AG20443 (cell line): ENCODE measurements at places on chromosomes 7 and 10.

- DNase-seq, result no peak
Observed at GRCh38 chr7:78254726-78255055, 456.1 kb downstream of the PHTF2 start.

DNA sequence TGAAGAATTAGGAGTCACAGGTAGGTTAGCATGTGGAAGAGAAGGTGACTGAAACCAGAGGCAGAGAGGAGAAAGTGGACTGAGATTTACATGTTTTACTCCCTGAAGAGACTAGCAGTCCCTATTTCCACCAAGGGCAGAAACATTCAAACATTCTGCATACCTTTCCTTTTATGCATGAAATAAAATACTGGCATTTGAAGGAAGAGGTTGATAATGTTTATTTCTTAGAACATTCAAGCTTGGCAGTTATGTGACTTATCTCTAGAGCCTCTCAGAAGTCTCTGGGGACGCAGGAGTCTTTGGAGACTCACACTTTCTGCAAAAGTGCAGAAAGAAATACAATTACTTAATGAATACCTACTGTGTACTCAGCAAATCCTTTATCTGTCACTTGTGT lies 507.1 kb upstream of the C7orf33 start:
- DNase-seq, result peak; percentile 9

DNA sequence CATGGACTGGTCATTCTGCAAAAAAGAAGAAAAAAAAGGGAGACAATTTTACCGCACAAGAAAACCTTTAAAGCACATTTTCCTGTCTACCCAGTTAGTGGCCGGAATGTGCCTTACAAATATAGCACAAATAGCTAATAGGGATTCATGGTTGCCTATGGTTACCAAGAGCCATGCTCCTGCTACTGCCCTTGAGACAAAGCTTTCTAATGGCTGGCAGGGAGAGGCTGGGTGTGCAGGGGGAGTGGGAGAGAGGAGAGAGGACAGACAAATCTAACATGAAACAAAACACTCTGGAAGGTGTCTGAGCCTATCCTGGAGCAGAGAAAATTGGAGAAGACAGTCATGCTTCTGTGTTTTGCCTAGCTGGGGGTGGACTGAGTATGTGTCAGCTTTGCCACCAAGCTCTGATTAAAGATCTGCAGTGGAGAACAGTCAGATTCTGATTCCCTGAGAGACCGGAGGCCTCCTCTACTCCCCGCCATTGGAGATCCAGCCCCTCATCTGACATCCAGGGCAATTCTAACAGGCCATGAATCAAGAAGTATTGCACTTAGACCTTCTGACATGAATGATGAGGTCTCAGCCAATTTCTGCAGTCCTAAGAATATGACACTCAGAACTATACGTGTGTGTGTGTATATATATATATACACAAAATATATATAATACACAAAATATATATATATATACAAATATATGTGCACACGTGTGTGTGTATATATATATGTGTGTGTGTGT lies 80.2 kb downstream of the PRTFDC1 start:
- no peak for DNase-seq

DNA sequence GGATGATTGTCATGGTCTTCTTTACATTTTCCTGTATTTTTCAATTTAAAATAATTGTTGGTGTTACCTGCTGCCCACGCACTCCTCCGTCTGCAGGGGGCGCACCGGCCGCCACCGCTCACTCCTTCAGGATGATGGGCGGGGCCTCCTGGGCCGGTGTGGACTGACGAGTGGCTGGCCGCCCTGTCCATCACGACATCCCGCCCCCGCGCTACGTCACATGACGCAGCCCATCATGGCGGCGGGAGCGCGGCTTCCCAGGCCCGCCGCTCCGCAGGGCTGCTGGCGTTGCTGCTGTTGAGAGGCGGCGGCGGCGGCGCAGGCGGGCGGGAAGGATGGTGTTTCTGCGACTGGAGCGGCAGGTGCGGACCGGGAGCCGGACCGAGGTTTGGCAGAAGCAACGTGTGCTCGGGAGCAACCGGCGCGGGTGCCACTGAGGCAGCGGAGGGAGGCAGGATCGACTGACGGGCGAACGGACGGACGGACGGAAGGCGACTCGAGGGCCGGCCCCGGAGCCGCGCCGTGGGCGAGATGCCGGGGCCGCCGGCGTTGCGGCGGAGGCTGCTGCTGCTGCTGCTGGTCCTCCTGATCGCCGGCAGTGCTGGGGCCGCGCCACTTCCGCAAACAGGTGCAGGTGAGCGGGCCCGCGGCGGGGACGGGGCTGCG lies at the start of gene LMTK2:
LMTK2 (plus strand) TSS at position 216 of the 666 bp plus-strand sequence; CDS start at position 532, 316 bp downstream.
- DNase-seq, result peak; percentile 100

DNA sequence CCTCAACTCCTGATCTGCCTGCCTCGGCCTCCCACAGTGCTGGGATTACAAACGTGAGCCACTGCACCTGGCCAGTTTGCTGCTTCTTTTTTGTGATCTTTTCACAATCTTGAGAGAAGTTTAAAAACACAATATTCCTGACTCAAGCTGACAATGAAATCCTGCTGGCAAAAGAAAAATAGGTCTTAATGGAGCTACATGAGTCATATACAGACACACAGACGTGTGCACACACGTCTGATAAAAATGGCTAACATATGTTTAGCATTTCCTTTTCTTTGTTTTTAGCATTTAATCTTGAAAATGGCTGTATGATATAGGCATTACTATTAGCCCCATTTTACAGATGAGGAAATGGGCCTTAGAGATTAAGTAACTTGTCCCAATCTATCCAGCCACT lies 29.4 kb upstream of the RAB18 start:
- DNase-seq, result peak; percentile 15

GRCh38 chr7:33040803-33041516 lies 21.6 kb downstream of the NT5C3A start:
- peak; percentile 14 for DNase-seq

- DNase-seq, result no peak
Observed at GRCh38 chr10:102599565-102600327, 44.5 kb upstream of the TRIM8 start.

DNA sequence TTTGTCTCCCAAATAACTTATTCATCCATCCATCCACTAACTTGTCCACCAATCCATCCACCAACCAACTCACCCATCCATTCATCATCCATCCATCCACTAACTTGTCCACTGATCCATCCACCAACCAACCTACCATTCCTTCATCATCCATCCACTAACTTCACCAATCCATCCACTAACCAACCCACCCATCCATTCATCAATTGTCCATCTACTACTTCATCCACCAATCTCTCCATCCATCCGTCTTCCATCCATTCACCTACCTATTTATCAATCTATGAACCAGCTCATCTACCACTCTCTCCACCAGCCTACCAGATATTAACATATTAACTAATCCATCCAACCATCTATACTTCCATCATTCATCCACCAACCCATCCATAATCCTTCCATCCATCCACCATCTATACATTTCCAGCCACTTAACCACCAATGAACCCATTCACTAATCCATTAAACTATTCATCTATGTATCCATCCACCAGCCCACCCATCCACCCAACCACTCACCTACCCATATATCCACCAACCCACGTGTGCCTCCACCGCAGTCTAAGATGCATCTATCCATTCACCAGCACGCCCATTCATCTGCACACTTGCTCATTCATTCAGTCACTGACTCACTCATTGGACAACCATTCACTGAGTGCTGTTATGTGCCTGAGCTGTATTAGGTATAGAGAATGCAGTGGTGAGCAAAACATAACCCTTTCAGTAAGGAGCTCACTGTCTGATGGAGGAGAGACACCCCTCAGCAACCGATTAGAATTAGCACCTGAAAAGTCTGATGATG lies 19.8 kb upstream of the TBL2 start:
- no peak for DNase-seq

DNA sequence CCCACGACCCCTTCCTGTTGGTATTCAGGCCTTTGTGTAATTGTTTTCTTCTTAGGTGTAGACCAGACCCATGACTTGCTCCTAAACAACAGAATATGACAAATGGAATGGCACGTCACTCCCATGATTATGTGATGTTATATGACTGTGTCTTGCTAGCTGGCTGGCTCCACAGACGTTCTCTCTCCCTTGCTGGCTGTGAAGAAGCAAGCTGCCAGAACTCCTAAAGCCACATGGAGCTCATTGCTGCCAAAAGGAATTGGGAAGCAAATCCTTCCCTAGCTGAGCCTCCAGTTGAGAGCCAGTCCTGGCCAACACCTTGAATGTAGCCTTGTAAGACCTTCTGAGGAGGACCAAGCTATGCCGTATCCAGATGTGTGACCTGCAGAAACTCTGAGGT lies 74.2 kb downstream of the RAB18 start:
- peak; percentile 30 for DNase-seq

GRCh38 chr7:133936074-133936473 lies 191.1 kb upstream of the LRGUK start:
- DNase-seq, result no peak

GRCh38 chr7:93055543-93056107 lies 62.2 kb downstream of the SAMD9 start:
- peak; percentile 50 for DNase-seq

- DNase-seq, result no peak
Observed at GRCh38 chr10:18650404-18650997, 886 bp downstream of the NSUN6 start.

DNA sequence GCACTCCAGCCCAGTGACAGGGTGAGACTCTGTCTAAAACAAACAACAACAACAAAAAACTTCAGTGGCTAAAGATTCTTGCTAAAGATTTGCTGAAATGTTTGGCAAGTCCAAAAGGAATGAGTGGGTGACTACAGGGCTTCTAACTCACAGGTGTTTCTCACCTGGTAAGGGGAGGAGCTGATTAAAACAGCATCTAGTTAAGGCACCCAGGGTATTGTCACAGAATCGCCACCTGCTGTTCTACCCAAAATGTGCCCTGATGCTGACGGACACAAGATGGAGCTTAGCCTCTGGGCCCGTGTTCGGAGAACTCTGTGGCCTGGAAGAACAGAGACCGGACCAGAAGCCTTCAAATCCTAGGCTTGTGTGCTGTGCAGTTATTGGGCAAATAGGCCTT lies 336.0 kb upstream of the GALNT17 start:
- DNase-seq, result no peak

DNA sequence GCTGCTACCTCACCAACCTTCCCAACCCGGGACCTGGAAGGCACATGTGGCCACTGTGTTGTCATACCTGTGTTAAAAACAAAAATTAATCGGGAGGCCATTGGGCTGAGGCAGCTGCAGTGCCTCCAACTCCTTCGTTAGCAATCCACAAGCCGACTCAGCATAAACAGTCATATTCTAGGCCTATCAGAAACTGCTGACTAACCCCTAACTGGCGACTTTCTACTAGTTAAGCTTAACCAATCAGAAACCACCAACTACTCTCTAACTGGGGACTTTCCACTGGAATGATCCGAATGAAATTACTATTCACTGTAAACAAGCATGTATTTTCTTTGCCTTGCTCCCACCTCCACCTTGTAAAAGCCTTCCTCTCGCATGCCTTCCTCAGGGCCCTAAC lies 14.1 kb upstream of the TMEM72 start:
- DNase-seq, result no peak

- DNase-seq, result no peak
Observed at GRCh38 chr10:45607276-45607675, 65.3 kb downstream of the ZFAND4 start.

DNA sequence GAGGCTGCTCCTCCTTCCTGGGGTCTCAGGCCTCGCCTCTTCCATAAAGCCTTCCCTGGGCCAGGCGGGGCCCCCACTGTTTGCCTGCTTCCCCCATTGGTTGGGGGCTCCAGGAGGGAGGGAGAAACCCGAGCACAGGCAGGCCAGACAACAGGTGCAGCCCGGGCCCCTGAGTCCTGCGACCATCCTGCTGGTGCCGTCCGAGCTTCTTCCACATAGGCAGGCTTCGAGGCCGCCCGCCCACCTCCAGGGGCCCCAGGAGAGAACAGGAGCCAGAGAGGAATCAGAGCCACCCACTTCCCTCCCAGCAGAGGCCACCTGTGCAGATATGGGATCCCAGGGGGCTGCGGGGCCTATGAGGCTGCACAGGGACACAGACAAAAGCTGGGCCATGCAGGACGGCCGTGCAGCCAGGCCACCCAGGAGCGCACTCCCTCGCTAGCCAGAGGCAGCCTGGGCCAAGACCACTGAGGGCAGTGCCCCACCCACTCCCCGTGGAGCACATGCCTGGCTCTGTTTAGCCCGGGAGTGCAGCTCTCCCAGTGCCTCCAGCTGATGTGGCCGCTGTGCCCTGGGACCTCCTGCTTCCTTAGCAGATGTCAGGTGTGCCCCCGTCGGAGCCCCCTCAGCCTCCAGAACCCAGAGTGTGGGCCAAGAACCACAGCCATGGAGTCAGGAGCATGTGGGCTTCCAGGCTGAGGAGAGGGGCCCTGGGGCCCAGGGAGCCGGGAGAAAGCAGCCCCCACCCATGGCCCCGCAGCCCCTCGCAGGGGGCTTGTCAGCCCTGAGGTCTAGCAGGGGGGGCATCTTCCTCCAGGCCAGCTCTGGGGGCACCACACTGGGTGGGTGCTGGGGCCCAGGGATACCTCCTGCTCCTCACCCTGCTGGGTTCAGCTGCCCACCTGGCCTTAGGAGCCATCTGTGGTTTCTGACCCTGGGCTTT lies 59.9 kb upstream of the INPP5A start:
- DNase-seq, result no peak

GRCh38 chr7:38306914-38307313 lies 33.5 kb upstream of the TARP start:
- no peak for DNase-seq

DNA sequence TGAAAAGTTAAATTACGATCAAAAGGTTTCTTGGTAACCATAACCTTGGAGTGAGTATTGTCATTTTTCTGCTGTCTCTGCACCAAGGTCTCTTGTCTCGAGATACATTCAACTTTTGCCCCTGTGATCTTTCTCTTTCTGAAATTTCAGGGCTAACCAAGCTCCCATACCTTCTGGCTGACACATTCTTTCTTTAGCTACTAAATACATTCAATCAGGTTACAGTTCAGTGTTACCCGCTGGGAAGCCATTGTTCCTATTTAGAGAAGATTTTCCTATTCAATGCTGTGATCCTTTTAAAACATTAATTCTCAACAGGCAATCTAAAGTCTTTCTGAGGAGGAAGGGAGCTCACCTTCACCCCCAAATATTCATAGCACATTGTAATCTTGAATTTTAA lies 22.9 kb upstream of the DMTF1 start:
- no peak for DNase-seq

DNA sequence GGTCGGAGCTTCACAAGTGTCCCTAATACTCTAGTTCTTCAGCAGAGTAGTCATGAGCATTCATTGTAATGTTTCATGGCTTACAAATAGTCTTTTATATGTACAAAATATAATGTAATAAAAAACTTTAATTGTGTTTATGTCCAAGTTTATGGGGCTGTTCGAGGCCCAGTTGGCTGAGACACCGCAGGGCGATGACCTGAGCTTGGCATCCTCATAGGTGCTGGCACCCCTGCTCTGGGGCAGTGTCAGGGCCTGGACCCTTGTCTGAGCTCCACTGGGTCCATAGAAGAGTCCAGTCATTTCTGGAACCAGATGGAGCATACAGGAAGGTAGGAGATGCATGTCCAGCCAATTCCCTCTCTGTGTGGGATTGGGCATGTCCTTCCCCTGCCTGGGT lies 12.9 kb upstream of the ZMIZ1 start:
- no peak for DNase-seq

GRCh38 chr7:83739527-83739926 lies 90.6 kb upstream of the SEMA3E start:
- no peak for DNase-seq

- no peak for DNase-seq
Observed at GRCh38 chr7:83475420-83475819, 173.5 kb downstream of the SEMA3E start.
